Renal cortex interstitium (tissue), 15 donors: ENCODE measurements at places on chromosomes 7 and 10.

- no peak for DNase-seq
Observed at GRCh38 chr7:32169228-32169627, 99.0 kb upstream of the PDE1C start.

GRCh38 chr10:13276749-13277365 lies 23.0 kb downstream of the PHYH start:
- DNase-seq = no peak

- no peak for DNase-seq
Observed at GRCh38 chr7:91089382-91089963, 174.8 kb upstream of the FZD1 start.

DNA sequence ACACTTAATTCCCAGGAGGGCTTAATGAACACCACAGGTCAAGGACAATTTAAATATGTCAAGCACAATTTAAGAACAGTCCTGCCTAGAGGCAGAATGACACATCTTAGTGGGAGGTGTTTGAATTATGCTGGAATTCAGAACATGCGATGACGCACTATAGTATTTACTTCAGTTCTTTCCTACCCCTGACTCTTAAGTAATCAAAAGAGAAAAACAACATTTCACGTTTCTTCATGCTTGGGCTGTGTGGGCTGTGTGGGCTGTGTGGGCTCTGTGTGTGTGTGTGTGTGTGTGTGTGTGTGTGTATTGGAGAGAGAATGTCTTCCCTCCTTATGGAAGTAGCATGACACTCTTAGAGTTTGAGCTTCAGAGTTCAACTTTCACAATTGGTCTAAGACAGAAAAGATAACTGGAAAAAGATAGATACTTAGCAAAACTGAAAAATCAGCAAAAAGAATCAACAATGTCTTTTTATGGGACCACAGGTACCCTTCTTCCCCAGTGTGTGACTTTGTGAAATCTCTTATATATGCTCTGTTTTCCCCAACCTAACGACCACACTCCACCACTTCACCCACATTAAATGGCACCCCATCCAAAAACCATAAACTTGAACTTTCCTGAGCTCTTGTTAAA lies 33.7 kb upstream of the CABCOCO1 start:
- peak; percentile 44 for DNase-seq

DNA sequence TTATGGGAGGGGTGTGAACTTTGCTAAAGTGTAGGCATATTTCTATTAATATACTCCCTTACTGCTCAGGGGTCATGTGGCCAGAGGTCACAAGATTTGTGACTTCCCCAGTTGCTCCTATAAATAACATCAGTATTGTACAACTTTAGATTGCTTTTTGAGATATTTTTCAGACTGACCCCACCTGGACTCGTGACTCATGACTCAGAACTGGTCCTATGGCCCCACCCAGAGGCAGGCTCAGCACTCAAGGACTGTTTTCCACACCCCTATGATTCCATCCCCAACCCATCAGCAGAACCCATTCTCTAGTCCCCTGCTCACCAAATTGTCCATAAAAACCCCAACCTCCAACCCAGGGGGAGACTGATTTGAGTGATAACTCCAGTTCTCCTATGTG lies 2.7 kb upstream of the CUL2 start:
- DNase-seq = no peak

DNA sequence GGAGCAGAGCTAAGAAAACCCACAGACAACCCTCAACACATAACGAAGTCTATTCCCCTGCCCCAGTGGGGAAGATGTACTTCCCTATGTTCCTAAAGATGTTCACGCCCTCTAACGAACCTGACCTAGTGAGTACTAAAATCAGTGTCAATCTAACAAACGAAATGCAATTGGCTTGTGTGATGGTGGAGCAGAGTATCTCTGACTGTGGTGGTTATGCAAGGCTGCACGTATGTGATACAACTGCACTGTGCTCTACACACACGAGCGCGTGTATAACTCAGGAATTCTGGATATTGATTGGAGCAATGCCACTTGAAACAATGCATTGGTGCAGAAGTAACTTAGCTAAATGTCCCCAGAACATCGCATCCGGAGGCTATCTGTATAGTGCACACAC lies 1.3 kb downstream of the ANKRD16 start:
- DNase-seq = no peak

DNA sequence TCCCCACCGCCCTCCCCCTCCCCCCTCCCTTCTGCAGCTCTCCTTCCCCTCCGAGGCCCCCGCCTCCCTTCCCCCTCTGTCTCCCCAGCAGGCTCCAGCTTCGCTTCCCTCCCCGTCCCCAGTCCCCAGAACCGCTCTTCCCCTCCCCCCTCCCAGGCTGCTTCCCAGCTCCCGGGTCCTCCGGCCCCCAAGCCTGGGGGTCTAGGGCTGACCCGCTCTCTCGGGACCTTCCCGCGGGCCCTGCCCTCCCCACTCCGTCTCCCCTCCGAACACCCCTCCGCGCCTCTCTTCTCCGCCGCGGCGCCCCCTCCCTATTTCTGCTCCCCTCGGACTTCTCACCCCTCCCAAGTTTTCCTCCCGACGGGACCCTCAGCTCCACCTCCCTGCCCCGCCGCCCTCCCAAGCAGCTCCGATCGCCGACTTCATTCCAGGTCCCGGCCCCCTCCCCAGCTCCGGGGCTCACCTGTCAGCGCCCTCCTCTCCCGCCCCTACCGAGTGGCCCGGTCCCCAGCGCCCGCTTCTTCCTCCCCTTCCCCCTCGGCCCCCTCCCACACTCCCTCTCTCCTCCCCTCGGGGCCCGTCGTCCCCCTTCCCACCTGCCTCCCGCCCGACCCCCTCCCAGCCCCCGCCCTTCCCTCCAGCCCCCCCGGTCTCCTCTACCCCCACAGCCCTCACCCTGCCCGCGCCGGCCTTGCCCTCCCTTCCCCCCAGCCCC lies 990 bp downstream of the ZNF467 start:
- no peak for DNase-seq

DNA sequence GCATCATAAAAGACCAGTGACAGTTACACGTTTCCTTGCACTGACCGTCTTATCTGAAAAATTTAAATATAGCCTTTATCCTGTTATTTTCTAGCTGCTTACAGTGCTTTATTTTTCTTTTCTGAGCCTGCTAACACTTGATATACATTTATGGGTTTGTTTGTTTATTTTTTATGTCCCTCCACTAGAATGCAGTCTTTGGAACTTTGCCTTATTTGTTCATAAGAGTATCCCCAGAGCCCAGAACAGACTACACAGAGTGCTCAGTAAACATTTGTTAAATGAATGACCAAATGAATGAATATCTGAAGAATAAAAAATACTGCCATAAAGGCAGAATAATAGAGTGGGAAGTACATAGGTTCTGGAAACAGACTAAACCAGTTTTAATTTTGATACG lies 202.3 kb upstream of the LRRN3 start:
- DNase-seq = peak; percentile 15
